Activated CD4-positive, alpha-beta T cell treated with anti-CD3 and anti-CD28 coated beads for 1 hour (primary cell): ENCODE measurements at places on chromosomes 5 and 9.

GRCh38 chr5:122312591-122313406 lies 762 bp downstream of the SNCAIP start:
- no peak for DNase-seq

- DNase-seq: no peak
Observed at GRCh38 chr5:36630201-36631145, 24.1 kb downstream of the SLC1A3 start.

DNA sequence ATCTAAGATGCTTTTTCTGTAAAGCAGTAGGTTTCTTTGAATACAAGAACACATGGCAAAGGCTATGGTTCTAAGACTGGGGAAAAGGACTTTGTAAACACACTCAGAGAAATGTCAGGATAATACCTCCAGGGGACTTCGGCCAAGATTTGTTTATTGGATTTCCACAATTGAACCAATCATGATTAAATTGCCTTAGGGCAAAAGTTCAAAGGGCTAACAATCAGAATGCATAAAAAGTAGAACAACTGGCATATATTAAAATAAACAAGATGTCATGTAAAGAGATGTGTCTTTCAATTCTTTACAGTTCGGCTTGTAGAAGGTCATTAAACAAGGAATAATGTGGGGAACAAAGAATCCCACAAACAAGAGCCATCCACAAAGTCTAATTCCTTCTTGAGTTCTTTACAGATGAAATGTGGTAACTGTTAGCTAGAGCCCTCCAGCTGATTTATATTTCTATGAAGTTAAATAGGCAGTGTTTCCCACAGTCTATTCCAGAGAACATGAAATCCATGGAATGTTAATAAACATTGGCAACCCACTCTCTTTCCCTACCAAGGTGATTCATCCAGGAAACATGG lies 565.5 kb downstream of the ZNF608 start:
- DNase-seq: no peak

GRCh38 chr5:80588858-80589540 lies 18.9 kb upstream of the ANKRD34B start:
- DNase-seq: no peak

DNA sequence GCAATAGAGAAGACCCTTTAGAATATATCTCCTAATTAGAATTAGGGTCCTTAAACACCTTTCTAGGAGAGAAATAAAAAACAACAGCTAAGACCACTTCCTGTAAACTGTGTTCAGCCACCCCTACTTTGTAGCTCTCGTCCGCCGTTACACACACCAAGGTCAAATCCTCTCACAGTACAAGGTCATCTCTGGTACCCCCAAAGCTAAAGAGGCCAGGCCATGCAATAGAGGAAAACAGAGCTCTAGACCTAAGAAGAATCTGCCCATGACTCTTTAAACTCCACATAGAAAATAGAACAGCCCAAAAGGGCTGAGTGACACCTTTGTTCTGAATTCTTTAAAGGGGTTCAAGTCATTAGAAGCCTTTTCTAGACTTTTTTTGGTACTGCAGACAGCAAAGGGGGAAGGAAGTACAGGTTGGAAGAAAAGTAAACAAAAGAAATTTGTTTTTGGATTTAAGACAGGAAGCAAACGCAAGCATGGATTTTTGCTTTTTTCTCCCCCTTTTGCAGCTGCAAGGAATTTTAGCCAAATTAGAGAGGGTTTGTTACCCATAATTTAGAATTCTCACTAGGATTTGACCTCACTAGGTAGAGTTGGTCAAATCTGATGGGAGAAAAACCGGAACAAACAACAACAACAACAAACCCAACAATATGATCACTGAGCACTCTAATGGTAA lies 13.4 kb upstream of the FANCC start:
- DNase-seq: no peak

DNA sequence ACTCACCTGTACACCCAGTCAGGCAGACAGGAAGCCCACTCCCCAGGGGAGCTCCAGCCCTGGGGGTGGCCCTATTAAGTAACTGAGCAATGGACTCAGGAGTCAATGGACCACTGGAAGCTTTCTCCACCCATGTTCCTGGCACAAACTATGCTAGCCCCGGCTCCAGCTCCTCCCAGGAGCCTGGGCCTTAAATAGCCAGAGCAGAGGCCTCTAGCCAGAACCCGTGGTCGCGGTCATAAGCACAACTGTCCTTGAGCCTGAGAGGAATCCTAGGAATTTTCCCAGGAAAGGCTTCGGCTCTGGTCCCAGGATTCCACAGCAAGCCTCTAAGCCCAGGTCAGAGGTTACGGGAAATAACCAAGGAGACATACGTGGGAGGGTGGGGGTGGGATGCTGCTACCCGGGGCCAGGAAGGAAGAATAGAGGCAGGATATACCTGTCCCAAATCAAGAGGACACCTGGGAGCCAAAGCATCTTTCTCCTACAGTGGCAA lies 5.5 kb downstream of the SEPTIN8 start:
- no peak for DNase-seq

GRCh38 chr5:38451074-38451725 lies 105.2 kb downstream of the LIFR start:
- DNase-seq: no peak

GRCh38 chr9:129702589-129703520 lies 37.4 kb downstream of the PRRX2 start:
- DNase-seq: no peak

DNA sequence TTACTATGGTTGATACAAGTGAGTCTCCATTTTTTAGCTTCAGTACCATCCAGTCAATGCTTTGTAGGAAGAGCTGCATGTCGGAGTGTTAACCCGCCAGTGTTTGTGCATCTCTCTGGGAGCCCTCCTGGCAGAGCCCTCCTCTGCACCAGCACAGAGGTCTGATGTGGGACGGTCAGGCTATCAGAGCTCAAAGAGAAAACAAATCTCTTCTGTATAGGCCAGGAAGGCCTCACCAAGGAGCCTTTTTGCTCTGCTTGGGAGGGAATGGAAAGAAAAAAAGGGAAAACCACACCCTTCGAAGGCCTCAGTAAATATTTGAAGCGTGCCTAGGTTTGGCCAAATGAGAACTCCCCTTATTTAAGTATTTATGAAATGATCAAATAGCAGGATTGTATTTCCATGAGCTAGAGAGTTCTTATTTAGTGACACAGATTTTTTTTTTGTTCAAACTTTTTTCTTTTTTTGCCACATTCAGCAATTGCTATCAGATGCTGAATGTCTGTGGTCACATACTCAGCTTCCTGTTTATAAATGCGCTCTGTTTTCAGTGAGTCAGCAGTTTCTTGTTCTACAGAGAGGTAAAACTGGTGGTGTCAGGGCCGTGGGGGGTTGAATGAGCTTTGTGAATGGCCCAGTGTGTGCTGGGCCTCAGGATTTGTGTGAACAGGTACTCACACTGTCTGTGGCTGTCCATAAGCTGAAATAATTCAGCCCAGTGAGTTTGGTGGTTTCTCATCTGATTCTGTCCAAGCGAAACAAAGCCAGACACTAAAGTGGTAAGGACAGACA lies 226.6 kb downstream of the SNX18 start:
- DNase-seq: peak; percentile 15

GRCh38 chr5:153573326-153574033 lies 83.0 kb downstream of the GRIA1 start:
- DNase-seq: no peak

DNA sequence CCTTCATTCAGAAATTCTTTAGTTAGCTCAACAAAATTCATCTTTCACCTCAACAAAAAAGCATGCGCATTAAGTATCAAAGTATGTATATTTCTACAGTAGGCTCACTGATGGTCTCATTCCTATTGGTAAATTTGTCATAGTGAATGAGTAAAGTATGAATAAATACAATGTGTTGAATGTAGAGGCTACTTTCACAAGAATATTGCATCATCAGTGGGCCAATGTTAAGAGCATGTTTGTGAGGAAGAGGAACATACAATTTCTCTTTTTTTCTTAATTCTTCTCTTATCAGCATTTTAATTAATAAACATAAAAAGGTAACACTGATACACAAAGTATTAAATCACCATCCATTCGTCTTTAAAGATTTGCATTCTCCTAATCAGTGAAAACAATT lies 505.1 kb downstream of the CETN3 start:
- no peak for DNase-seq

- DNase-seq: no peak
Observed at GRCh38 chr5:144085381-144085780, 85.1 kb downstream of the YIPF5 start.

DNA sequence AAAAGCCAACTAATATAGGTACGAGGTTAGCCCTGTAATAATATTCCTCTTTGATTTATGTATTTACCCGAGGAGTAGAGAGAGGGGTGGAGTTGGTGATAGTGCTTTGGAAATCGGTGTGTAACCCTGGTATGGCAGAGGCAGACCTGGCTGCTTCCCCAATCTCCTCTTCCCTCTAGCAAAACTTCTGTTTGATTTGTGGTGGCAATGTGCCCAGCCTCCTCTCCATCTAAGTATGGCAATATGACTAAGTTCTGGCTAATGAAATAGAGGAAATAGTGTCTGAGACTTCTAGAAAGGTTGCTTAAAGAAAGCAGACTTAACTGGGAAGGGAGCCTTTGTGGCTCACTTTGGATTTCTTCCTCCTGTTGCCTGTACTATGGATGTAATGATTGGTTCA lies 491.1 kb downstream of the ENC1 start:
- no peak for DNase-seq

DNA sequence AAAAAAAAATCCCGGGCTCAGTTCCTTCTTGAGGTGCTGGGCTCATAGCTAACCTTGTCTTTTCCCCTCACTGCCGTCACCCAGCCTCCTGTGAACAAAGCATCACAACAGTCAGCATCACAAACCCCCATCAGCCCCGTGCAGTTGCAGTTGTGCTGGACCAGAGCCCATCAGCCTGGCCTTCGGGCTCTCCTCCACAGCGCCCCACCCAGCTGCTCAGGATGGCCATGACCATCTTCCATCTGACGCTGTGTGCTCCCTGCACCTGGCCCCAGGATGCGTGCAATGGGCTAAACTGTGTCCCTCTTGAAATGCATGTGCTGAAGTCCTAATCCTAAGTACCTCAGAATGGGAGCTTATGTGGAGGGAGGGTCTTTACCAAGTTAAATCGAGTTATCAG lies 48.1 kb downstream of the NSUN2 start:
- DNase-seq: no peak

- no peak for DNase-seq
Observed at GRCh38 chr5:76204191-76204590, 121.0 kb downstream of the SV2C start.

DNA sequence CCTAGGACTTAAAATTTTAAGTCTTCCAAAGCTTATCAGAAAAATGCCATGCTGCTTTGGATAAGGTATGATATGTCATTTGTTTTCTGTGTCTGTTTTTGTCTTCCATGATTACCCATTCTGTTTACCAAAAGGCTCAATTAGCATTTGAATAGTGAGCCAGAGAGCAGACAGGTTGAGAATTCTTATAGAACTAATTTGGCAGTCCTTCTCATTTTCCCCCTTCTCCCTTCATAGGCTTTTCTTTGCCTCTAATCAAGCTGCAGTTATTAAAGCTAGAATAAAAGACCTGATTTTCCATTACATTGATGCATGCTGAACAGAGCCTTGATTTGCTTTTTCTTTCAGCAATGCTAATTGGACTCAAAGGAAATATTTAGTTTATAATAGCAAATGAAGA lies 993.0 kb downstream of the MAT2B start:
- no peak for DNase-seq
